ENCODE measurements at places on chromosomes 6 and 20. TPM values are rescaled to one million over a fixed set of nuclear protein-coding genes. Genes with fewer than 3 reads are reported as not detected.

GRCh38 chr20:37529214-37529967, 1.7 kb upstream of the BLCAP start:
- no peak for DNase-seq

DNA sequence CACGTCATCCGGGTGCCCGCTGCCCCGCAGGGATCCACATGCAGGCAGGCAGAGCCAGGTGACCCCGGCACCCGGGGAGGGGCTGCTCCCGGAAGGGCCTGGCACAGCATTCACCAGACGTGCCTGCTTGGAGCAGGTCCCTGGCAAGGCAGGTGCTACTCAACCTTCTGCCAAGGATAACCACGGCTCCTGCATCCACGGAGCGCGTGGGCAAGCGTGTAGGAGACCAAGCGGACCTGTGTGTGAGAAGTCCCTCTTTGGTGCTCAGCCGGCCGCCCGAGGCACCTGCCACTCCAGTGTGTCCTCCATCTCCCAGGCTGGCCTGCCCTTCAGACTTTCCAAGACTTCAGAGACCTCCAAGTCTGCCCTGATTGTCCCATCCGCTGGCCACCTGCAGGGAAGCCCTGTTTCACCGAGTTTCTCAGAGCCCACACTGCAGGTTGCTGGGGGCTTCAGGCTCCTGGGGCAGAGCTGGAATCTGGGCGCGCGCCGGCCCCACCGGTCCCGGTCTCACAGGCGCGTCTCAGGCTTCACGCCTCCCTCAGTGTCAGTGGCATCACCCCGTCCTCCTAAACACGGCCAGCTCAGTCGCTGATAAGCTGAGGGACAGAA, 124.3 kb downstream of the DLL1 start:
- DNase-seq: no peak

DNA sequence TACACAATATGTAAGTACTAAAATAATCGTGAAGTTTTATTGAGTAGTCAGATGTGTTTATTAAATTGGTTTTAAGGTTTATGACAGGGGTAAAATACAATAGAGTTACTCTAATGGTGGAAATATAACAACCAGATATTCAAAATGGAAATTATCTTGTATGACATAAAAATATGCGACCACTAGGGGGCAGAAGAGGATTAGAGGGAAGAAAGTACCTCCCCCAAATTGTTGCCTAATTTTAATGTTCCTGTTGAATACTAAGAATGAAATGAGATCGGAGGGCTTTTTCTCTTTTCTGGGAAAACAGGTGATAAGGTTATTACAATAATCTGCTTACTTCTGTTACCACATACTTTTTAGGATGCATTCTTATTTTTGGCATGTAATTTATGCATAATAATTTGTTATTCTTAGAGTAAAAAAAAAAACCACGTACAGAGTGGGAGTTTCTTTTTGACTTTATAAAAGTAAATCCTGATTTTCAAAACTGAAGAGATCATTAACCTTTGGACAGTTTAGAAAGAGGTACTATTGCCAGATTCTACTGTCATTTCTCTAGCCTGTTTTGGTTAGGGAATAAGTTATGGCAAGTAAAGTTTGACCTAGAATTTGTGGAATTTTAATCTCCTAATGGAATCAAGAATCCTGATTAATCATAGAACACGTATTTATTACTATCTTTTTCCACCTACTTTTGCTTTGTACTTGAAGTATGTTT, 159.2 kb downstream of the CD109 start:
- peak; percentile 87 for DNase-seq

GRCh38 chr6:25456249-25457040, 177.3 kb downstream of the CARMIL1 start:
- DNase-seq: no peak

GRCh38 chr20:50186987-50187402, 3.6 kb upstream of the CEBPB start:
- no peak for DNase-seq

GRCh38 chr6:96613291-96613999, 50.5 kb downstream of the FHL5 start:
- DNase-seq: no peak

- no peak for DNase-seq
These were observed 40.6 kb upstream of the JAG1 start for GRCh38 chr20:10714236-10714975.

- DNase-seq: peak; percentile 11
These were observed 70.8 kb upstream of the AHI1 start for GRCh38 chr6:135568379-135568778.

- DNase-seq: no peak
These were observed 105.0 kb downstream of the CD109 start for GRCh38 chr6:73800997-73801396.

- DNase-seq: no peak
These were observed 24.4 kb downstream of the GNAS-AS1 start for GRCh38 chr20:58826271-58826670.

DNA sequence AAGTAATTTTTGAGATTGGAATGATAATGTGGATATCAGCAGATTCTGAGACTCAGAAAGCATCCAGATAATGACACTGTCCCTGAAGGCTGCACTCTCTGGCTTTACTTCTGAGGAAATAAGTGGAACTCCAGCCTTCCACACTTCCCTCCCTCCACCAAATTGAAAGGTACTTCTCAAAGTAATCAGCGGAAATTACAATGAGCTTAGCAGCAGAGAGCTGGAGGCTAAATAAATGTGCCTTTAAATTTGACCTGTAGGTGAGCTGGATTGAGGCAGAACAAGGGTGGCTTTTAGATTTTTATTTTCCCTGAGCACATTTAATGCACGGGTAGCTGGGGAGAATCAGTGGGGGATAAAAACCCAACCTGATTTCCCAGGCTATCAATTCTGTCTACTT, 39.3 kb upstream of the RNF144B start:
- DNase-seq: no peak

GRCh38 chr6:138526822-138527235, 27.5 kb upstream of the NHSL1 start:
- DNase-seq: no peak

DNA sequence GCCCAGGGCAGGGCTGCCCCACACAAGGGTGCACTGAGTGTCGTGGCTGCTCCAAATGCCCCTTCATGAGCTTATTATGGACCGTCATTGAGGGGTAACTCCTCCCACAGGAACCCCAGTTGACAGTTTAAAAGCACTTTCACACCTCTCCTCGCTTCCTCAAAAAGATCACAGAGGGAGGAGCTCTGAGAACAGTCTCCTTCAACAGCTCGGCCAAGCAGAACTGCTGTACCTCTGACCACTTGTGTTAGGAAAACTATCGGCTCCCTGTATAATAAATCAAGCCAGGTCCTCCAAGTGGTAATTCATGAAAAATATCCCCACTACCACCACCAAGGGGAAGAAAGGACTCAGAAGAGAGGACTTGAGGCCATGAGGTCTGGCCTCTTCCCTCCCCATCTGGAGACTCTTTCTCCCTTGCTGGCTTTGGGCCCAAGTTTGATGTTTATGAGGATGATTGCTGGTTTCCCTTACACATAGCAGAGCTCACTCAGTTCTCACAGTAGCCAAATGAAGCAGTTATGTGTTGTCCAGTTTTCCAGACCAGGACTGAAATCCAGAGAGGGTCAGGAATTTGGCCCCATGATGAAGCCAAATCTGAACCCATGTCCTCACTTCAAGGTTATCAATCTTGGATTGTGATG, 8.7 kb downstream of the SNX21 start:
- no peak for DNase-seq

- DNase-seq: no peak
These were observed 27.3 kb downstream of the PAQR8 start for GRCh38 chr6:52389264-52389625.

DNA sequence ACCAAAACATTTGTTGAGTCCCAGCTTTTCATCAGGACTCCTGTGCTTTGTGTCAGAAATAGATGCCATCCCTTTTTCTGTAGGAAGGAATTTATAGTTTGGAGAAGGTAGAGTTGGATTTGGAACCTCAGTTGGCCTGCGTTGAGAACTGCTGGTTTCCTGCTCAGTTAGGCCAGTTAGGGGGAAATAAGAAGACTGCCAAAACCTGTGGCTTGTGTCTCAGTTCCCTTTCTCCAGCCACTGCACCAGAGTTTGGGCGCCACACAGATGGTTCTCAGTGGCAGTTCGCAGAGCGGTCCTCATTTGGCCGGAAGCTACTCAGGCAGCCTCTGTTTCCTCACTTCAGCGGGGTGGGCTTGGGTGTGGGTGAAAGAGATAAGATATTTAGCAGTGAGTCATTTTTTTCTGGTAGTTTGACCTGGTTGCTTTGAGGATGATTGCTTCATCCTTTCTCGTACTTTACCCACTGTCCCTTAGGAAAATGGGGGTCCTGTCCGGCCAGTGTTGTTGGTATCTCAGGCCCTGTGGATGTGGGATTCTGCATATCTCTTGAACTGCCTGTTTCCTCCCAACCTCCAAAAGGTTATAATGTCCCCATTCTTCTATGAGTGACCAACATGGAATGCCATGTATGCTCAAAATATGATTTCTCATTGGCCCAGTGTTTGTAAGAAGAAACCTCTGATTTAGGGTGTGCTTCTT, 53.7 kb downstream of the JARID2 start:
- no peak for DNase-seq

DNA sequence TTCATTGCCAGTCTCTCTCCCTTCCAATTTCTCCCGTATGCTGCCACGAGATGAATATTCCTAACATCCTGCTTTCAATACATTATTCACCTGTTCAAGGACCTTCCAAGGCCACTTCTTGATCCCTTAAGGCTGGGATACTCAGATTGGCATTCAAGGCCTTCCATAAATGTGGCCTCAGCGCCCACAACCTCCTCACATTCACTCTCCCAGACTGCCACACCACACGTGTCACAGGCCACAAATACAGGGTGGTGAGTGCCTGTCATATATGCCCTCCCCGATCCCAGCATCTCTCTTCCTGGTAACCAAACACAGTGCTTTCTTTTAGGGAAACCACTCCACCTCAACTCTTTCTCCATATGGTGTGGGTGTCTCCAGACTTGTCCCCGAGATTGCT, 55.5 kb downstream of the TTI1 start:
- DNase-seq: no peak

GRCh38 chr6:107079429-107079828, 35.9 kb downstream of the BEND3 start:
- no peak for DNase-seq

DNA sequence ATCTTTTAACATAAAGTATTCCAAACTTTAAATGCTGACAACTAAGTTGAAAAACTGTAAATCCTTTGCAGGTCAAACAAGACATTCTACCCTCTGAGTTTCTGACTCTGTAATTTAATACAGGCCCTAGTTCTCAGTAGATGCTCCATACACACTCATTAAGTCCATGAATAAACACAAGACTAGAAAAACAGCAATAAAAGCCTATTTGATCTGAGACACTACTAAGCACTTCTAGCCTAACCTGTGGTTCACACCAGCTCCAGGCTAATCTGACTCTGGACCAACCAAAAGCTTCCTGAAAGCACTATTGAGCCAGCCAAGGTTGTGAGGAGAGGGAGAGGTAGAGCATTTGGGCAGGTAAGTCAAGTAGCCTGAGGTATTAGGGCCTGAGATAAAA, 103.9 kb downstream of the EPM2A start:
- no peak for DNase-seq

GRCh38 chr20:62618611-62619529, 23.4 kb upstream of the SLCO4A1 start:
- DNase-seq: no peak

DNA sequence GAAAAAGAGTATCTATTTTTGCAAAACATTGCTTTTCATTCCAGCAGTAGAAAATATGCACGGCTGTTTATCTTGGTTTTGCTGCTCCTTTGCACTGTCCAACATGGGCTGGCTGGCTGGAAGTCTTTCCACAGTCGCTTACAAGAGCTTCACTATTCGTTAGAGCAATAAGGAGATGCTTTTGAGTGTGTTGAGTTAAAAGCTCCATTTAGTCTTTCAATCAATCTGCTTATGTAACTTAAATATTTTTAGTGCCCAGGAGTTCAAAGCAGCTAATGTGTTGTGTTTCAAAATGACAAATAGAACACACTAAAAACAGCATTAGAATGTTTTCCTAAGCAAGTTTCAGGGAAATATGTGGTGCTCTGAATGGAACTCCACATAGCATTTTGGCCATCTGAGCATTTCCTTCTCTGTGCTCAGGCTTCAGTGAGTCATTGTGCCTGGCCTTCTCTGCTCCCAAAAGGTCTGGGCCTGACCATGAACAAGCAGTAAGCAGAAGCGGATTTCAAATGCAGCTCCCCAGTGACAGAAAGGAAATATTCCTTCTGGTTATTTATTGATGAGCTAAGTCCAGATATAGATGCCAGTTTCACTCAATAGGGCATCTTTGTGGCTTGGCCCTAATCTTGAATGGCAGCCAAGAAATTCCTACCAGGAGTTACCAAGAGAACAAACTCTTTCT, 580.3 kb downstream of the TENT5A start:
- DNase-seq: peak; percentile 61

- peak; percentile 11 for DNase-seq
These were observed at the start of gene ESR1 for GRCh38 chr6:151807513-151808370. ESR1 (plus strand) TSS chr6:151807682; CDS start chr6:151807913, 231 bp downstream.

- DNase-seq: peak; percentile 78
These were observed 651 bp upstream of the TAPBP start for GRCh38 chr6:33314515-33314942.

GRCh38 chr20:24915440-24915839, 33.6 kb upstream of the CST7 start:
- no peak for DNase-seq

DNA sequence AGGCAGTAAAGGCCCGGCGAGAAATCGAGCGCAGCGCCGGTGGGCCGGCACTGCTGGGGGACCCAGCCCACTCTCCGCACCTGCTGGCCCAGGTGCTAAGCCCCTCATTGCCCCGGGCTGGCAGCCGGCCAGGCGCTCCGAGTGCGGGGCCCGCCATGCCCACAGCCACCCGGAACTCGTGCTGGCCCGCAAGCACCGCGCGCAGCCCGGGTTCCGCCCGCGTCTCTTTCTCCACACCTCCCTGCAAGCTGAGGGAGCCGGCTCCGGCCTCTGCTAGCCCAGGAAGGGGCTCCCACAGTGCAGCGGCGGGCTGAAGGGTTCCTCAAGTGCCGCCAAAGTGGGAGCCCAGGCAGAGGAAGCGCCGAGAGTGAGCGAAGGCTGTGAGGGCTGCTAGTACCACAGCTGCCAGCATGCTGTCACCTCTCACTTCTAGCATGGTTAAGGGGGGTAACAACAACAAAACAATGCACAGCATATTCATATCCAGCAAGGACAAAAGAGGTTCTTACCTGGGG, 11.3 kb upstream of the GMPR start:
- DNase-seq: no peak

The DSP gene
- not detected for polyA plus RNA-seq

The HLA-DPB1 gene
- 9.4 TPM for polyA plus RNA-seq

The PIM1 gene
- polyA plus RNA-seq: 20.9 TPM

The MYLK2 gene
- polyA plus RNA-seq: 29.4 TPM

The TFAP2C gene
- polyA plus RNA-seq: not detected

The NNAT gene
- polyA plus RNA-seq: 368 TPM

The TRIM40 gene
- polyA plus RNA-seq: not detected

The CGA gene
- polyA plus RNA-seq: 1.7 TPM

The ECT2L gene
- polyA plus RNA-seq: 0.12 TPM

The LZTS3 gene
- polyA plus RNA-seq: 5.3 TPM

The WFDC12 gene
- polyA plus RNA-seq: not detected

The LINC00237 gene
- polyA plus RNA-seq: 0.38 TPM

The TUBB2B gene
- not detected for polyA plus RNA-seq

The CTCFL gene
- 0.08 TPM for polyA plus RNA-seq

Measured in muscle of arm (tissue), 14 donors.